ENCODE measurements at places on chromosomes 12 and 14. TPM values are rescaled to one million over a fixed set of nuclear protein-coding genes. Genes with fewer than 3 reads are reported as not detected.

DNA sequence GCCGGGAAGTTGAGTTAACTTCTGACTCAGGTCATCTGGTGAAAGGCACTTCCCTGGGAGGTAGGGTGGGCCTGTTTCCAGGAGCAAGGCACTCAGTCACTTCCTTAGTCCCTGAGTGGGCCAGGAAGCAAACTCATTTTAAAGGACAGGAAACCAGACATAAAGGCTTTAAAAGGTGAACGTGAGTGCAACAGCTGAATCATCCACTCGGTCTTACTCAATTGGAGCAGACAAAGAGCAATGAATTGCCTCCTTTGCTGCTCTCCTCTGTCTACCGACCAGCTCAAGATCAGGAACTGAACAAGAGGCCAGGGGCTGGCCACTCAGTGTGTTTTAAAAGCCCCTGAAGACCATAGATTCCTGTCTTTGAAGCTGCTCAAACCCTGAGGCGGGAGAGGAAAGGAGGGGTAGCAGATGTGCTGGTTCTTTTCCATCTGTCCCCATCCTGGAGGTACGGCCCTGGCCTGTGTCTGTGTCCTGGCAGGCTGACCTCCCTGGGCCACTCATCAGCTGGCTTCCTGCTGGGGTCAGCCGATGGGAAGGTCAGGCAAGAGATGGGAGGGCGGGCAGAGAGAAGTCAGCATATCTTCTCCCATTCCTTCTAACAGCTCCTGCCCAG lies 148.9 kb downstream of the PPM1H start:
- DNase-seq: no peak
- peaks cover 12% of the 10 kb centered on the region for H3K36me3 ChIP-seq
- H3K27ac ChIP-seq: peak overlapping the region; percentile 86
- no peak overlapping the region for H3K4me3 ChIP-seq

ESR2 gene
- 0.29 TPM for total RNA-seq

GRCh38 chr14:34051966-34052657 lies 101.2 kb upstream of the EGLN3 start:
- no peaks in the 10 kb centered on the region for H3K36me3 ChIP-seq
- no peak overlapping the region for H3K27ac ChIP-seq
- DNase-seq: no peak
- no peaks in the 10 kb centered on the region for H3K4me1 ChIP-seq
- H3K4me3 ChIP-seq: no peak overlapping the region

TAS2R43 gene
- total RNA-seq: 1.2 TPM

DNA sequence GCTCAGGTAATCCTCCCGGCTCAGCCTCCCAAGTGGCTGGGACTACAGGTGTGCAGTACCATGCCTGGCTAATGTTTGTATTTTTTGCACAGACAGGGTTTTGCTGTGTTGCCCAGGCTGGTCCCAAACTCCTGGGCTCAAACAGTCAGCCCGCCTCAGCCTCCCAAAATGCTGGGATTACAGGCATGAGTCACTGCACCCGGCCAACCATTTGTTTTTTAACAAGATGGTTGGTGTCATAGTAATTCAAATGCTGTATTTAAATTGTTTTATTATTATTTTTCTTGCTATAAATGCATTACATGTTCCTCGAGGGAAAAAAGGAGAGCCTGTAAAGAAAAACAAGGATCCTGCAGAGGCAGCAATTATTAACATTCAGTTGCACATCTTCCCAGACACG lies 83.9 kb downstream of the EP400 start:
- H3K27me3 ChIP-seq: no peaks in the 10 kb centered on the region
- H3K4me3 ChIP-seq: no peak overlapping the region
- no peak for DNase-seq
- no peak overlapping the region for H3K27ac ChIP-seq

DNA sequence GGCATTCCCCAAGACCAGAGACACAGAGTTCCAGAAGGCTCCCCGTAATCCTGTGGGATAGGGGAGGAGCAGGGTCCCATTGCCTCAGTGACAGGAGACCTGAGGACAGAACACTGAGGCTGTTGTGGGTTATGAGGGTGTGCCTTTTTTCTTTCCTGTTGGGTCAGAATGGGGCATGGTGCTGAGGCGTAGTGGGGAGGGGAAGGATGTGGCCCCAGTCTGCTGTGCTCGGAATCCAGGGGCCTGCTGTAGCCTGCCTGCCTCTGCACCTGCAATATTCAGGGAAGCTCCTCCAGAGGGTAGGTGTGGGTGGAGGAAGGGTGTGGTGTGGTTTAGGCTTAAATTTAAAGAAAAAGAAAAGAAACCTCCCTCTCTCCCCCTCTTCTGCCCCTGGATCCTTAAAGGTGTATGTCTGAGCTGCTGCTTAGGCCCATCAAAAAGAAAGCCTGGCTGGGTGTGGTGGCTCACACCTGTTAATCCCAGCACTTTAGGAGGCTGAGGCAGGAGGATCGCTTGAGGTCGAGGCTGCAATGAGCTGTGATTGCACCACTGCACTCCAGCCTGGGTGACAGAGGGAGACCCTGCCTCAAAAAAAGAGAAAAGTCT lies 18.7 kb downstream of the PLEKHG3 start:
- no peak overlapping the region for H3K4me3 ChIP-seq
- no peaks in the 10 kb centered on the region for H3K27me3 ChIP-seq
- no peak for DNase-seq
- peak overlapping the region; percentile 64 for H3K27ac ChIP-seq

- peaks cover 3% of the 10 kb centered on the region for H3K36me3 ChIP-seq
- peaks cover 15% of the 10 kb centered on the region for H3K4me1 ChIP-seq
- H3K27ac ChIP-seq: no peak overlapping the region
- no peaks in the 10 kb centered on the region for H3K27me3 ChIP-seq
- DNase-seq: no peak
- H3K4me3 ChIP-seq: no peak overlapping the region
These were observed 43.0 kb downstream of the PPM1H start for GRCh38 chr12:62891805-62892549.

DNA sequence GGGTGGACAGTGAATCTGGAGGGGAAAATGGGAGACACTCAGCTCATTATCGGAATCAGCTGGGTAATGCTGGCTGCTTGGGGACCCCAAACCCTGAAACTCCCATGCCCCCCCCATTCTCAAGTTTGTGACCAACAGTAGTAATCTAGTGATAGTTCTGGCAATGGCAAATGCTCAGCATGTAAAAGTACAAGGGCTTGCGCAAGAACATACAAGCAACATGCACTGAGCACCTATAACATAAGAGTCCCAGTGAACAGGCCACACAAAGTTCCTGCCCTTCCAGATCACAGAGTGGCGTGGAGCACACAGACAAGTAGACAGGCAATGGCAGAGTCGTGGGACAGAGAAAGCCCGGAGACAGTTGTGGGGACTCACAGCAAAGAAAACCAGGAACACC lies 407.9 kb downstream of the MED13L start:
- no peak overlapping the region for H3K4me3 ChIP-seq
- peaks cover 38% of the 10 kb centered on the region for H3K4me1 ChIP-seq
- peak overlapping the region; percentile 62 for H3K27ac ChIP-seq
- H3K27me3 ChIP-seq: no peaks in the 10 kb centered on the region
- no peak for DNase-seq

LRRC10 gene
- total RNA-seq: not detected

STAC3 gene
- 6.1 TPM for total RNA-seq

GPRC5A gene
- 4.0 TPM for total RNA-seq

DNA sequence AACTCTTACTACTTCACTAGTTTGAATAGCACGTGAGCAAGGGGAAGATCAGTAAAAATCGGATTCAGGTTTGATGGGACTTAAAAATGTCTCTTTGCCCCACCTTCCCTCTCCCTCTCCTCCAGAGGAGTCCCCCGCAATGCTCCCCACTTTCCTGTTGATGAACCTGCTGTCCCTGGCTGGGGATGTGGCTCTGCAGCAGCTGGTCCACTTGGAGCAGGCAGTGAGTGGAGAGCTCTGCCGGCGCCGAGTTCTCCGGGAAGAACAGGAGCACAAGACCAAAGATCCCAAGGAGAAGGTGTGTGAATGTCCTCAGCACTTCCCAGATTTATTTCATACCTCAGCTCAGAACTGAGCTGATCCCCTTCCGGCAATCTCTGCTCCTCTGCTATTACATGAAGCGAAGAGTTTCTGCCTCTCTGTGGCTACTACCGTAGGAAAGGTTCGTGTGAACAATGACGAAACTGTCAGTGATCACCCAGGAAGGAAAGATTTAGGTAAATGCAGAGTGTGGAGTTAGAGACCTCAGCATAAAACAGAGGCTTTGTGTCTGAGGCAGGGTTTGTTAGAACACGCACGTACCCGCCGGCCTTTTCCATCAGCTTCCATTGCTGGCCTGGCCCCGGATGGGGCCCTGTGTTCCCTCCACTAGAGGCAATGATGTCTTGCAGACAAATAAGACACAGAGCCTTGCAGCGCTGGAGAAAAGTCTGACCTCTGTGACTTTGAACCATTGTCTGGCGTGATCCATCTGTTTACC lies 7.4 kb upstream of the GAPDH start:
- no peak overlapping the region for H3K4me3 ChIP-seq
- H3K27me3 ChIP-seq: no peaks in the 10 kb centered on the region
- H3K36me3 ChIP-seq: peaks cover 56% of the 10 kb centered on the region

LRRIQ1 gene
- 13.1 TPM for total RNA-seq

GRCh38 chr14:91501951-91502930 lies 7.9 kb downstream of the PPP4R3A start:
- H3K4me1 ChIP-seq: peaks cover 7% of the 10 kb centered on the region
- H3K4me3 ChIP-seq: no peak overlapping the region
- no peaks in the 10 kb centered on the region for H3K27me3 ChIP-seq
- no peak overlapping the region for H3K27ac ChIP-seq
- peaks cover 16% of the 10 kb centered on the region for H3K36me3 ChIP-seq

GRCh38 chr14:79745046-79745445 lies 466.3 kb downstream of the DIO2 start:
- peaks cover 6% of the 10 kb centered on the region for H3K27me3 ChIP-seq
- no peak overlapping the region for H3K4me3 ChIP-seq
- H3K4me1 ChIP-seq: peaks cover 2% of the 10 kb centered on the region
- H3K36me3 ChIP-seq: no peaks in the 10 kb centered on the region

GRCh38 chr12:124862768-124863415 lies 772 bp downstream of the SCARB1 start:
- H3K27ac ChIP-seq: no peak overlapping the region
- peak overlapping the region; percentile 73 for H3K4me3 ChIP-seq
- H3K27me3 ChIP-seq: peaks cover 23% of the 10 kb centered on the region
- peaks cover 3% of the 10 kb centered on the region for H3K4me1 ChIP-seq
- DNase-seq: no peak

NAP1L1 gene
- 785 TPM for total RNA-seq

- peak within 1 kb of the TSS; percentile 98 for H3K4me3 ChIP-seq
- DNase-seq: peak; percentile 91
- peaks cover 24% of the 10 kb centered on the region for H3K4me1 ChIP-seq
- H3K36me3 ChIP-seq: no peaks in the 10 kb centered on the region
These were observed at the start of gene POMT2 for GRCh38 chr14:77320238-77320935. TSS of gene POMT2 (minus strand) at chr14:77320883. CDS start at chr14:77320681, 202 bp downstream.

Measured in progenitor cell of endocrine pancreas (in vitro differentiated cells).